ENCODE measurements at places on chromosomes 7 and 10. TPM values are rescaled to one million over a fixed set of nuclear protein-coding genes. Genes with fewer than 3 reads are reported as not detected.
A peak's percentile ranks its signal among the peaks of the same experiment; 100 is the strongest.

GIMAP8 gene
- 25.1 TPM for polyA plus RNA-seq

RADIL gene
- not detected for polyA plus RNA-seq

LRRC18 gene
- polyA plus RNA-seq, result not detected

LIPJ gene
- 0.29 TPM for polyA plus RNA-seq

HEPACAM2 gene
- polyA plus RNA-seq, result not detected

SPDYE16 gene
- not detected for polyA plus RNA-seq

DPYSL4 gene
- not detected for polyA plus RNA-seq

SAMD9 gene
- polyA plus RNA-seq, result 15.8 TPM

TBRG4 gene
- 56.9 TPM for polyA plus RNA-seq

C10orf62 gene
- polyA plus RNA-seq, result not detected

PDE1C gene
- polyA plus RNA-seq, result 0.09 TPM

- no peak for DNase-seq
These were observed 233.6 kb upstream of the SEMA3E start for GRCh38 chr7:83882551-83882950.

DNA sequence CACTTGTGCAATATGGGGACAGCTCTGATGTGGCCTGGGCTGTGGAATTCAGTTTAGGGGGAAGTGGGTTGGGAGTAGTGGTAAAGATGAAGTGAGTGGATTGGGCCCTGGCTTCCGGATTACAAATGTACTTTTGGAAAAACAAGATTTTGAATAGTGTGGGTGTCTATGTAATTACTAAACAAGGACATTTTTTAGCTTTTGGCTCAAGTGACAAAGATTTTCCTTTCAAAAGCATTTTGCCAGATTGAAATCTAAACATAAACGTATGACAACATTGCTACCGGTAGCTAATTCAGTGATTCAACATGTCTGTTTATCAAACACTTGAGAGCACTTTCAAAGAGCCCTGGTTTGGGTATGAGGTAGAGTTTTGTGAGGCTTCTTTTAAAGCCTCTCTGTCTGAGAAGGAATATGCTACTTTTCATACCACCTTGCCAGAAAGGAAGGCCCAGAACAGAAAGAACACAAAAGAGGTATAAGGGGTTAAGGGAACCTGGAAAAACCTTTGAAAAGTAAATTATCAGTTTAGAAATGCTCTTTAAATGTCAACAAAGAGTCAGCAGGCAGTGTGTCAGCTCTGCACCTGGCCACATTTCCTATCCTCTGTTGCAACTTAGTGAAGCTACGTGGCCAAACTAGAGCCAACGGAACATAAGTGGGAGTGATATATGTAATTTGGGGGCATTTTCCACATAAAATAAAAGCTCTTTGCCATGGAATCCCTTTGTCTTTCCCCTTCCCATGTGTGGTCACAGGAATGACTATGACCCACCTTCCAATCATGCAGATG, 516.1 kb downstream of the NRG3 start:
- no peak for DNase-seq

GRCh38 chr10:70510904-70511303, 32.3 kb downstream of the PALD1 start:
- DNase-seq, result no peak

GRCh38 chr10:104659809-104660208, 18.7 kb downstream of the SORCS3 start:
- no peak for DNase-seq

DNA sequence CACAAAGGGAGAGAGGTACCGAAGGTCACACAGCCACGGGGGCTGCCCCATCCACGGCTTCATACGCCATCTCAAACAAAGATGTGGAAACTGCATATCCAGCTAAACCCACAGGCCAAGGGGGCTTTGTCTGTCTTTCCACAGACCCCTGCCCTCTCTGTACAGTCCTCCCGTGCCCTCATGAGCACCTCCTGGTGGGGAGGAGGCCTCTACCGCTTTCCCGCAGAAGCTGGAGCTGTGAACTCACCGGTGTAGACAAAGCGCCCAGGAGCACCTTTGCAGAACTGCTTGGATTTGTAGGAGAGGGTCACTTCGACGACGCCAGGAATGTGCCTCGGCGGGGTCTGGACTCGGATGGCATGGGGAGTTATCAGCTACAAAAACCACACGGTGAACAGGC, 97.2 kb downstream of the EBF3 start:
- no peak for DNase-seq

DNA sequence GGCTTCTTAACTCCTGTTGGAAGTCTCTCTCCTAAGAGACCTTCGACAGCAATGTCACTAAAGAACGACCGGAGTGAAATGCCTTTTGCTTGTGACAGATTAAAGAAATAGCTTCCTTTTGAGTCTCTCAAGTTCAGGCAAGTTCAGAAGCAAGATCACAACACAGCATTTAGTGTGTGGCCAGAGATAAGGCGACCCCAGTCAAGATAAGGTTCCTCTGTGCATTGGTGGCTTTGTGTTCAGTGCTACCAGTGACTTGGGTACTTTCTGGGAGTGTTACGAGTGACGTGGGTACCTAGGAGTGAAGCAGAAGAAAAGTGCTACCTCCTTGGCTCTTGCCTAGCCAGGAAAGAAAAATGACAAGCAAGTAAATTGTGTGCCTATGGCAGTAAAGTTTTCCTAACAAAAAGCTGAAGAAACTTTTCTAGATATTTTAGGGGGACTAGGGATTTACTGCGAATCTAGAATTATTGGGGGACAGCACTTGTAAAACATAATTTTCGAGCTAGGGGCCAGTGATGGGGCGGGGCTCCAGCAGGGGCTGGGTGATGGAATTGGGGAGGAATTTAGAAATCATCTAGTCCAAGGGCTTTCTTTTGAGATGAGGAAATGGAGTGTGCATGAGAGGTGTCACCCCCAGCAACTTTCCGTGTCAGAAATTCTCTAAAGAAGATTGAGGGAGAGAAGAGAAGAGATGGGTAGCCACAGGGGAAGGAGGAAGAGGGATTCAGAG, 191.9 kb upstream of the LYZL2 start:
- no peak for DNase-seq

GRCh38 chr7:151408839-151409666, 785 bp downstream of the WDR86 start:
- DNase-seq, result peak; percentile 65

DNA sequence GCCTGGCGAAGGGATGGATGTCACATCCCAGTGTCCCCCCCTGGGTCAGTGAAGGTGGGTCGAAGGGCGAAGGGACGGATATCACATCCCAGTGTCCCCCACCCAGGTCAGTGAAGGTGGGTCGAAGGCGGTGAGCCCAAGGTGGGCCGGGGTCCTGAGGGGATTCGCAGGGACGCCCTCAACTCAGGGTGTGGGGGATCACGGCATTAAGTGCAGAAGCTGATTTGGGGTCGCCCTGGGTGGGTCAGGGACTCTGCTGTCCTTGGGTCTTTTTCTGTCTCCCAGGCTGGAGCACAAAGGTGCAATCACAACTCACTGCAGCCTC, 21.9 kb downstream of the ADAP1 start:
- DNase-seq, result no peak

DNA sequence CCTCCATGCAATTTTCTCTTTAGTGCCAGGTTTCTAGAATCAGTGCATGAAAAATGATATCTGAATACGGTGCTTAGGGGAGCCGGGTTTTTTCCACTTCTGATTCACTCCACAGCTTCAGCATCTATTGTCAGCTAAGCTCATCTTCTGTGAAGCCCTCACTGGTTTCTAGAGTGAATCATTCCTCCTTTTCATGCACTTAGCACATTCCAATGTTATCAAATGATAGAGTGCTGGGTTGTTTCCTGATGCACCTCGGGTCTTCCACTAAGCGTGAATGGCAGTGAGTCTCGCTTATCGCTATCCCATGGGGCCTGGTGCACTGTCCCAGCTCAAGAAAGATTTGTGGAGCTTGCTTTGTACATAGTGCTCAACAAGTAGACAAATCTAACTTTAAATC, 170.9 kb upstream of the RHEB start:
- no peak for DNase-seq

GRCh38 chr10:131896403-131896802, 4.4 kb upstream of the PPP2R2D start:
- DNase-seq, result peak; percentile 88

DNA sequence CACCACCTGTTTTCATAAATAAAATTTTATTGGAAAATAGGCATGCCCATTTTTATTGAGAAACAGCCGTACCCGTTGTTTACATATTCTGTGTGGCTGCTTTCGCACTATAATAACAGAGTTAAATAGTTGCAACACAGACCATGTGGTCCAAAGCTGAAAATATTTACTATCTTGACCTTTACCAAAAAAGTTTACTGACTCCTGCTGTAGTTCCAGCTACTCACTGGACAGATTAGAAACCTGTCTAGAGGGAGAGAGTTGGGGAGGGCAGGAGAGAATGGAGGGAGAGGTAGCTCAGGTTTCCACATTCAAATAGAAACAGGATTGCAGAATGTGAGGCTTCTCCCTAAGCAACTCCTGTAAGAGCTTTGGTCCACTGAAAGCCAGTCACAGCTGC, 55.1 kb upstream of the GLCCI1 start:
- DNase-seq, result no peak

GRCh38 chr10:92164036-92164696, 126.7 kb downstream of the CPEB3 start:
- DNase-seq, result no peak

GRCh38 chr7:112176693-112177415, 29.3 kb downstream of the DOCK4 start:
- no peak for DNase-seq

DNA sequence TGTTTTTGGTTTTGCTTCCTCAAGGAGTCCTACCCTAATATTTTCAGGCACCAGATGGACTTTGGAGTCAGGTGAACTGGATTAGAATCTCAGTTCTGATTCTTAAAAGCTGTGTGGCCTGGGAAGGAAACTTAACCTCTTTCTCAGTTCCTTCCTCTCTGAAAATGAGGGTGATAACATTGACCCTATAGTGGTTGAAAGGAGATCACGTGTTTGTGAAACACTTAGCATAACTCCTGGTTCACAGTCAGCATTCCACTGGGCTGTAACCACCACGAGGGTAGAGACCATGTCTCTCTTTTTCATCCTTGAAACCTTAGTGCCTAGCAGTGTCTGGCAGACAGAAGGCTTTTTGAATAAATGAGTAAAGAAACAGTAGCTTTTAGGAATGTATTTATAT, 16.7 kb downstream of the LSMEM1 start:
- DNase-seq, result no peak

GRCh38 chr7:33769930-33770329, 135.4 kb upstream of the BMPER start:
- DNase-seq, result no peak

- DNase-seq, result no peak
These were observed 13.2 kb downstream of the BAIAP2L1 start for GRCh38 chr7:98387544-98388226.

DNA sequence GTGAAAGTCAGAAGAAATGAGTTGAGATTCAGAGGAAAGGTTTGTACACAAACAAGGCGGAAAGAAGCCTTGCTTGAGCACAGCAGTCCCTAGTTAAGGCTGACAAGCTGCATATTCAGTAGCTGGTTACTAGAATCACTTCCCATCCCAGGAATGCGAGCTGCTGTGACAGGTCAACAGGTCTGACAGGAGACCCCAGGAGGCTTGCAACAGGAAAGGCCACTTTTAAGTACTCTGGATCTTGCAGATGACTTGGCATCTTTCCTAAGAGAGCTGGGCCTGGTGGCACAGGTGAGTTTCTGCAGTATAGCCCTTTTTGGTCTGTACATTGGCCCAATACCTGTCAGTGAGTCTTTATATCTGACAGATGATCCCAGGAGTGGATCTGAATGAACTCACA, 35.7 kb upstream of the UNC5B start:
- DNase-seq, result no peak

GRCh38 chr7:98571986-98572385, 45.1 kb upstream of the NPTX2 start:
- no peak for DNase-seq

- no peak for DNase-seq
These were observed 116.1 kb downstream of the FANK1 start for GRCh38 chr10:126012485-126012884.

- DNase-seq, result no peak
These were observed 32.6 kb upstream of the ARHGAP21 start for GRCh38 chr10:24756283-24756682.

GRCh38 chr10:72729528-72729927, 37.6 kb downstream of the MCU start:
- no peak for DNase-seq

GRCh38 chr7:106041140-106041717, 70.9 kb downstream of the SYPL1 start:
- peak; percentile 31 for DNase-seq

- no peak for DNase-seq
These were observed 5.6 kb upstream of the MALSU1 start for GRCh38 chr7:23293500-23294073.

GRCh38 chr7:30335763-30336487, 51.5 kb downstream of the ZNRF2 start:
- DNase-seq, result no peak

Measured in immature natural killer cell (primary cell).